ENCODE measurements at places on chromosomes 6 and 20. TPM values are rescaled to one million over a fixed set of nuclear protein-coding genes. Genes with fewer than 3 reads are reported as not detected.

BFSP1 gene
- total RNA-seq = 1.3 TPM

C6orf141 gene
- total RNA-seq = not detected

PAX1 gene
- not detected for total RNA-seq

FOXQ1 gene
- 0.03 TPM for total RNA-seq

FAM8A1 gene
- total RNA-seq = 23.7 TPM

TRIM38 gene
- 10.2 TPM for total RNA-seq

PTGIS gene
- 121 TPM for total RNA-seq

NOTCH4 gene
- total RNA-seq = 0.65 TPM

DDX43 gene
- total RNA-seq = 2.8 TPM

ZBP1 gene
- total RNA-seq = not detected

HTR1B gene
- total RNA-seq = 0.17 TPM

MTG2 gene
- 19.2 TPM for total RNA-seq

CDH26 gene
- total RNA-seq = 0.59 TPM

CFAP61 gene
- total RNA-seq = not detected

TUBB2A gene
- total RNA-seq = 75.9 TPM

BMP5 gene
- 0.03 TPM for total RNA-seq

SUMO4 gene
- 1.2 TPM for total RNA-seq

SPATA25 gene
- 0.65 TPM for total RNA-seq

MCCD1 gene
- total RNA-seq = not detected

PRICKLE4 gene
- total RNA-seq = 0.36 TPM

TMEM14C gene
- 86.8 TPM for total RNA-seq

SMPDL3A gene
- total RNA-seq = 14.0 TPM

CTCFL gene
- not detected for total RNA-seq

LIN28B gene
- not detected for total RNA-seq

VARS1 gene
- total RNA-seq = 50.8 TPM

IMPG1 gene
- not detected for total RNA-seq

ACTL10 gene
- total RNA-seq = 3.5 TPM

PROCR gene
- 129 TPM for total RNA-seq

DNAJC5 gene
- total RNA-seq = 96.0 TPM

POPDC3 gene
- 14.8 TPM for total RNA-seq

TFAP2B gene
- total RNA-seq = 0.13 TPM

ABHD16A gene
- total RNA-seq = 50.4 TPM

ANKRD66 gene
- not detected for total RNA-seq

ZNF133 gene
- total RNA-seq = 23.0 TPM

BPIFA1 gene
- not detected for total RNA-seq

GRM4 gene
- 0.13 TPM for total RNA-seq

HCRTR2 gene
- total RNA-seq = not detected

OPRM1 gene
- not detected for total RNA-seq

KIAA1586 gene
- 12.2 TPM for total RNA-seq

PRRT1 gene
- total RNA-seq = 0.39 TPM

KCNQ5 gene
- total RNA-seq = 7.8 TPM

RBPJL gene
- not detected for total RNA-seq

TBXT gene
- not detected for total RNA-seq

HSPA1L gene
- 2.2 TPM for total RNA-seq

MC3R gene
- not detected for total RNA-seq

SOX18 gene
- total RNA-seq = 0.07 TPM

LCA5 gene
- 6.1 TPM for total RNA-seq

CD24 gene
- 3.3 TPM for total RNA-seq

TCF15 gene
- not detected for total RNA-seq

BAK1 gene
- total RNA-seq = 14.5 TPM

EPB41L2 gene
- 60.3 TPM for total RNA-seq

ETV7 gene
- total RNA-seq = 0.59 TPM

TAGAP gene
- not detected for total RNA-seq

CAGE1 gene
- 0.07 TPM for total RNA-seq
